ENCODE measurements at places on chromosomes 1 and 21. TPM values are rescaled to one million over a fixed set of nuclear protein-coding genes. Genes with fewer than 3 reads are reported as not detected.

Gene NOS1AP
- 0.53 TPM for total RNA-seq

Gene FLG2
- total RNA-seq, result not detected

Gene SRSF11
- total RNA-seq, result 68.4 TPM

Gene SIPA1L2
- 6.7 TPM for total RNA-seq

Gene SLC9C2
- not detected for total RNA-seq

Gene SYNC
- 11.4 TPM for total RNA-seq

Gene FRRS1
- total RNA-seq, result 1.7 TPM

Gene LENEP
- total RNA-seq, result not detected

Gene HOOK1
- 0.16 TPM for total RNA-seq

Gene FBLIM1
- 31.4 TPM for total RNA-seq

Gene RGS7
- total RNA-seq, result 0.02 TPM
